ENCODE measurements at places on chromosomes 7 and 10.

GRCh38 chr10:13120786-13121499 is 21.0 kb downstream of the OPTN start:
- DNase-seq, result no peak

- DNase-seq, result no peak
Observed at GRCh38 chr10:130202984-130203621, 66.9 kb downstream of the GLRX3 start.

GRCh38 chr10:73906524-73907447 is 4.1 kb upstream of the PLAU start:
- no peak for DNase-seq

- DNase-seq, result no peak
Observed at GRCh38 chr7:39507866-39508551, 58.2 kb upstream of the YAE1 start.

DNA sequence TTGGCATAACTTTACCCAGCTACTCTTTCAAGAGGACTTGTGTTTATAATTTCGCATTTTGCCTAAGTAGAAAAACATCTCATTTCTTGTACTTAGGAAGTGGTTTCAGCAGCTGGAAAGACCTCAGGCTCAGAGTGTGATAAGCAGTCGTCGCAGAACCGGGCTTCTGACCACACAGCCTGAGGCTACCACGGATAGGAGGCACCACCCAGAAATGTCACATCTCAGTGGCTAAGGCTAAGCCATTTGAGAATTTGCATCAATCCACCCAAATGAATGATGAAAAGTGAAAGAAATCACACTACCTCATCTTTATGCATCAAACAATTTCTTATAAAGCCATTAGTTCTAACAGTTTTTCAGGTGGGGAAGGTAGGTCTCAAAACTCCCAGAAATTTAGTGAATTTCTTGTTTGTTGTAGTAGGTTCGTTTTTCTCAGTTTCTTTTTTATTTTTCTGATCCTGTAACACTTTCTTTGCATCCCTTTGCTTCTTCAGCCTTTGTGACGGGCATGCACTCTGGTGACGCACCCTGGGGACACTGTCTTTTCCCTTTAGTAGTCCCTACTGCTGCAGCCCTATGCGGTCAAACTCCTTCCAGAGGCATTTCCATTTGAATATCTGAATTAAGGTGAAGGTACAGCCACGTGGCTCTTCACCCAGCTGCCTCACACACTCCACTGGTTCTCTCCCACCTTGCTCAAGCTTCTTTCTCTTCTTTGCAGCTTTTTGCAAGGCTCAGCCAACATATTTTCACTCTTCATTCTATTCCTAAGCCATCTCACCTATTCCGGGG is 68.5 kb downstream of the MAP3K8 start:
- peak; percentile 35 for DNase-seq

DNA sequence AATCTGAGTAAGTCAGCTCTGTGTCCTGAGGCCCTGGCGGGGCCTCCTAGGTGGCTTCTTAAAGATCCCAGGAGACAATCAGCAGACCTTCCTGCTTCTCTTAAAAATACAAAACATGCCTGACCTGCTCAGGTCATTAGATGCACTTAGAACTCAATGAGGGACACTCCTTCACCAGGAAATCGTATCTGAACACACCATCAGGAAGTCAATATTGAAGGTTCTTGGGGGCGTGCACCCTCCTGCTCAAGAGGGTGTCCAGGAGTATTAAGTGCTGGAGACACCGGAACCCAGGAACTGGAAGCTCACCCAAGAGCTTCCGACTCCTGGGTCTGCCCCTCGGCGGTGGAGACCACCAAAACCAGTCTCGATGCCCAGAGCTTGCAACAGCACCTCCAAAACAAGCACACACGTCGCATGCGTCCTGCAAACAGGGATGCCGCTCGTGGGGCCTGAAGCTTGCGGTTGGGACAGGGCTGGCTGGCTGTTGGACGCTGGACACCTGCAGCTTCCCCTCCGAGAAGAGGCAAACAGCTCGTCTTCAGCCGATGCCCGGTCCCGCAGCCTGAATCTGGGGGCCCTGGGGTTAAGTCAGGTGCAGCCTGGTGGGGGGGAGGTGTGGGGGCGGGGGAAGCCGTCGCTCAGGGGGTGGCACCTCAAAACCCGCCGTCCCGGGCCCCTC is 803 bp downstream of the RAPGEF5 start:
- DNase-seq, result no peak

DNA sequence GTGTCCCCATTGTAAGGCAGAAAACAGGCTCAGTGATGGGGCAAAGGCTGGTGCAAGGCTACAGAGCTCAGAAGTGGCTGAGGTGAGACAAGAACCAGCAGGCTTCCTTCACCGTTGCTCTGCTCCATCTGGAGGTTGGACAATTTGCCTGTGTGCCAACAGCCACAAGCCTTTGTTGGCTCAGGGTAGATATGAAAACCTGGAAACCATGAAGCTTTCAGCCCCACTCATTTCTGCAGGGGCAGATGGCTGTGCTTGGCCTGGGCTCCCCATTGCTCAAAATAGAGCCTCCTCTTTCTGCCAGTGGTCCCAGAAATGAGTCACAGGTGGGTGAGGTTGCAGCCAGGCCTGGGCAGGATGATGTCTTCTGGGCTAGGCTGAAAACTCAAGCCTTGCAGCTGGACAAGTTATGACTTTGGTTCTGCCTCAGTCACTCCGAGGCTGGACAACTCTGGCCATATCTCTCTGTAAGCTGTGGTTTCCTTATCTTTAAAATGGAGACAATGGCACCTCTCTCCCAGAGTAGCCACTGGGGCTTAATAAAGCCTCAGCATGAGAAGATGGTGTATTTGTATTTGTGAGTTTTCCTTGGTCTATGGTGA is 12.2 kb upstream of the ZNF273 start:
- no peak for DNase-seq

- DNase-seq, result no peak
Observed at GRCh38 chr10:79221110-79222051, 125.9 kb upstream of the PPIF start.

DNA sequence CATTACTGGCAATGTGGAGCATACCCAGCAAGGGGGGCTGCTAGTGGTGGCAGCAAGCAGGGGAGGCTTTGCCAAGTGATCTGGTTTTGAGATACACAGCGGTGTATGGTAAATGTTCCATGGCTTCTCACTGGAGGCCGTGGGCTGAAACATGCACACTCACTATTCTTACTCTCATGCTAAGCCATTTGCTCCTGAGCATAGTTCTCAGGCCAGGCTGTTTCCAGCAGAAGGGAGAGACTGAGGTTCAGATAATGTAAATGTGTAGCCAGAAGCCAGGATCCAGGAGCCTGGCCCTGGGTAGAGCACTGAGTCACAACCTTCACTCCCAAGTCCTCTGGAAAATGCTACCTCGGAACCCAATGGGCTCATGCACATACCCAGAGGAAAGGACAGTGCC is 757.9 kb downstream of the GRID1 start:
- DNase-seq, result no peak

DNA sequence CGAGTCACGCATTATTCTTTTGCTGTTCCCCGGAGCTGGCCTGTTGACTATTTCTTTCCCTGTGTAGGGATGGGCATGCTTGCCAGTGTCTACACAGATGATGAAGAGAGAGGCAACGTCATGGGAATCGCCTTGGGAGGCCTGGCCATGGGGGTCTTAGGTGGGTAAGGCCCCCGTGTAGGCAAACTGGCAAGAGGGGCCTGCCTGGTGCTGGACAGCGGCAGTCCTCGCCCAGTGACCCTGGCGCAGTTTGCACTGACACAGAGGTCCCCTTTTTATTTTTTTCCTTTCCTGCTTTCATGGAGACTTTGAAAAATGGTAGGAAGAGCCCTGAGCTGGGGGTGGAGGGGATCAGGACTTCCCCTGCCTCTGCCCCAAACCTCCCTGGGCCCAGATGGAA is 13.4 kb downstream of the SLC18A2 start:
- DNase-seq, result no peak

DNA sequence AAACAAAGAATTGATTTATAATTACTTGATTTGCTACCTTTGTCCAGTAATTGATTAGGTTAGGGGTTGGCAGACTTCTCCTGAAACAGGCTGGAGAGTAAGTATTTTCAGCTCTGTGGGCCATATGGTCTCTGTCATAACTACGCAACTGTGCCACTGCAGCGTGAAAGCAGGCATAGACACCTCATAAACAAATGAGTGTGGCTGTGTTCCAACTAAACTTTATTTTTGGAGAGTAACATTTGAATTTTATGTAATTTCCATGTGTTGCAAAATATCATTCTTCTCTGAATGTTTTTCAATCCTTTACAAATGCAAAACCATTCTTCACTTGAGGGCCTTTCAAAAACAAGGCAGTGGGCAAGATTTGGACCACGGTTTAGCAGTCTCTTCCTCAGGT is 76.9 kb downstream of the GALNT17 start:
- DNase-seq, result no peak

DNA sequence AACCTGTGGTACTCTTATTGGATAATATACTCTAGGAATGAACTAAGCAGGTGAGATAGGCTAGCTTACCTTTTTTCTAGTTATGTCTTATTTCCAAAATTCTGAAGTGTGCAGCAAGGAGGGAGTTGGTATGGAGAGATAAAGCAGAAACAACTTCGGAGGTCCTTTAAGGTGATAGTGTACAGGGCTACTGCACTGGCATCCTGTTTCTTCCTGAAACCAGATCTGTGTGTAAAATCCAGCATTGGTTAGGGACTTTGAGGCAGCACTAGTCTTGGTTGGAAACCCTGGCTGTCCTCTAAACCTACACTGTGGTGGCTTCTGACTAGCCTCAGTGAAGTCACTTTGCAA is 66.9 kb upstream of the STRIP2 start:
- no peak for DNase-seq

DNA sequence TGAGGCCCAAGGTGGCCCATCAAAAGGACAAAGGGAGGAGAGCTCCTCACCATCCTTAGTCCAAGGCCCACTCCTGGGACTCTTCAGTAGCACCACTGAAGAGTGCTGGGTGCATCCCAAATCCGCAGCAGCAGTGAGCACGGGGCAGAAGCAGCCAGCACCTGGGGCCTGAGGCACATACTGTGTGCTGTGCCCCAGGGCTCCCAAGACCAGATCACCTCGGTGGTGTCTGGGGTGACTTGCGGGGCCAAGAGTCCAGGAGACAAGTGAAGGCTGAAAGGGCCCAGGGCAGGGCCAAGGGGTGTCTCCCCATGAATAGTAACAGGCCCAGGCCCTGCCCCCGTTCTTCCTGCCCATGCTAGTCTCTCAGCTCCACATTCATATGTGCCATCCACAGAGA is 59.9 kb upstream of the INSIG1 start:
- no peak for DNase-seq

DNA sequence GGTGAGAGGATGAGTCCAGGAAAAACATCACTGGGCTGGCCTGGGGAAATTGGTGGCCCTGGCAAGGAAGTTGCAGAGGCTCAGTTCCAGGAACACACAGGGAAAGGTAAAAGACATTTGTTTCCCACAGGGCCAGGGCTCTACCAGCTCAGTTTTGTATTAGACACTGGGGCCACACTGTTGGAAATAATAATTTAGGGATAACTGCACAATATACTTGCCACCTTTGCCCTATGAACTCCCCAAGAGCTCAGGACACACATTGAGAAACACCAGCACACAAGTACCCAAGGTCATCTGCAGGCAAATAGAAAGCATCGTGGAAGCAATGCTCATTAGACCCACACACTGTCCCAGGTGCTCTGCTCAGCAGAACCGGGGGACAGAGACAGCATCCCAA is 617.6 kb downstream of the PTPRN2 start:
- no peak for DNase-seq

- no peak for DNase-seq
Observed at GRCh38 chr7:95478272-95479037, 7.3 kb upstream of the ASB4 start.

GRCh38 chr10:91219371-91220193 is 881 bp upstream of the PCGF5 start:
- DNase-seq, result no peak

GRCh38 chr7:7266257-7266881 is 84.0 kb downstream of the C1GALT1 start:
- DNase-seq, result no peak

GRCh38 chr7:47498229-47499056 is 83.5 kb downstream of the TNS3 start:
- DNase-seq, result no peak

GRCh38 chr10:122342293-122343134 is 32.0 kb upstream of the PLEKHA1 start:
- peak; percentile 60 for DNase-seq

GRCh38 chr7:108030516-108030915 is 27.6 kb upstream of the LAMB1 start:
- DNase-seq, result no peak

- no peak for DNase-seq
Observed at GRCh38 chr10:126110489-126111180, 214.3 kb downstream of the FANK1 start.

- DNase-seq, result no peak
Observed at GRCh38 chr10:14296065-14296709, 34.5 kb downstream of the FRMD4A start.

DNA sequence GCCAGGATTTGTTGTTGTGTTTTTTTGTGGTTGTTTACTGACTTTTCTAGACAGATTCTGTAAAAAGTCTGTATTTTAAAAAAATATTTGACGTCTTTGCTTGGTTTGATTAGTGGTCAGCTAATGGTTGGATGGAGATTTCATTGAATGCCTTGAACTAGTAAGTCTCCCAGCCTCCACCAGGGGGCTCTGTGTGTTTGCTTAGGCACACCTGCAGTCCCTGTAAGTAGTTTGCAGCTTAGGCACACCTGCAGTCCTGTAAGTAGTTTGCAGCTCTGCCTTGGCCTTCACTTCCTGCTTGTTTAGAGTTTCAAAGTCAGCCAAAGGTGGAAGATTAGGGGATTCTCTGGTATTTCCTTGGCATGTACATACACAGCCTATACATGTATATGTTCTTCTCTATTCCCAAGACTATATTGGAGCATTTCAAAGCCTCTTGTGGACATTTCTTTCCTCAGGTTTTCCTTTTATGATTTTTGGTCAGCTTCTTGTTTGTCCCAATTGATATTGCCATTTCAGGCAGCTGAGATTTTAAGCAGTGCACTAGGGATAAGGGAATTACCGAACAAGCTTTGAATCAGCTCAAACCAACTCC is 101.6 kb downstream of the CCSER2 start:
- DNase-seq, result peak; percentile 64

DNA sequence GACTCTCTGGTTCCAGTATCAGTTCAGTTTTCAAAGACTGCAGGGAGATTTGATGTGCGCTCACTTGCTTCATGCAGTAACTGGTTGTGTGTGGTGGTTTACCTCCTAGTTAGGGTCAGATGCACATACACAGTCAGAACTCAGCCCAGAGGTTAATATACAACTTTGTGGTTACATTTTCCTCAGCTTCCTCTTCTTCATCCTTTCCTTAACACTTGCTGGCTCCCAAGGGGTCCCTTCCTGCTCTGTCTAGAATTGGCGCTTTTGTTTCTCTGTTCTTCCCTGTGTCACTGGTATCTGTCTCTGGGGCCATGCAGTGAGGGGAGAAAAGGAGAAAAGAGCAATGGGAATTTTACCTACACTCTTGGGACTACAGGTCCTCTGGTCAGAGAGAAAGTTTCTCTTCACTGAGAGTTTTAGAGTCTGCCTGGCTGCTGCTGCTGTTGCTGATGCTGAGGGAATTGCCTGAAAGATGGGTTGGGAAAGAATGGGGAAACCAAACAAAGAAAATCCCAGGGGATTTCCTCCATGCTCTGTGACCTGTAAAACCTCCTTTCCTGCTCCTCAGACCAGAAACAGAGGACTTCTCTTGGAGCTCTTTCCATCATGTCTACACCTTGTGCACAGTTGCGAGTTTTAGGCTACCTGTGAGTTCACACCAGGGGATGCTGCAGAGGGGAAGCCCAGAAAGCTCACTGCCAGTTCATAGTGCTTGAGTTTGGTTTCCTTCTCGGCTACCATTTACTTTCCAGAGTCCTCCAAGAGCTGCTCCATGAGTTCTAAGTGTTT is 74.6 kb downstream of the WDFY4 start:
- DNase-seq, result no peak

All from T-cell (primary cell).